ENCODE measurements at places on chromosomes 3 and 15. TPM values are rescaled to one million over a fixed set of nuclear protein-coding genes. Genes with fewer than 3 reads are reported as not detected.

The THRB gene
- total RNA-seq = 25.8 TPM

The DUOXA2 gene
- total RNA-seq = not detected

The CFAP91 gene
- 0.91 TPM for total RNA-seq

The MYLK gene
- 23.0 TPM for total RNA-seq

The ZPLD1 gene
- 1.3 TPM for total RNA-seq

The GOLGA8N gene
- total RNA-seq = 6.7 TPM

The RPUSD3 gene
- total RNA-seq = 46.0 TPM

The LYZL4 gene
- total RNA-seq = not detected

The ACOX2 gene
- total RNA-seq = 6.6 TPM

The LDHAL6B gene
- total RNA-seq = not detected

The CSTA gene
- total RNA-seq = 229 TPM

The AHSG gene
- 0.36 TPM for total RNA-seq

The MESP1 gene
- total RNA-seq = 1.2 TPM

The THSD4 gene
- total RNA-seq = 39.2 TPM

The STXBP5L gene
- total RNA-seq = not detected

The ASB14 gene
- not detected for total RNA-seq

The ACKR2 gene
- total RNA-seq = 4.2 TPM

The DBR1 gene
- 13.9 TPM for total RNA-seq

The CCDC14 gene
- 9.8 TPM for total RNA-seq

The GRAMD1C gene
- 38.2 TPM for total RNA-seq

The CFAP161 gene
- total RNA-seq = 0.49 TPM

The BCL6 gene
- 193 TPM for total RNA-seq

The C3orf18 gene
- total RNA-seq = 0.27 TPM

The PRTG gene
- 0.04 TPM for total RNA-seq

The ROPN1 gene
- total RNA-seq = 1.2 TPM

The ITIH3 gene
- total RNA-seq = 19.3 TPM

The MITF gene
- 15.3 TPM for total RNA-seq

The GRK7 gene
- total RNA-seq = 0.34 TPM

The CCR1 gene
- 1.0 TPM for total RNA-seq

The PCCB gene
- total RNA-seq = 40.1 TPM

The PCSK6 gene
- total RNA-seq = 35.0 TPM

The SCN11A gene
- total RNA-seq = 0.03 TPM

The ZIC1 gene
- 1.8 TPM for total RNA-seq

The CAPN3 gene
- total RNA-seq = 42.9 TPM

The GOLGA6L26 gene
- not detected for total RNA-seq

The ATRIP gene
- 10.6 TPM for total RNA-seq

The ZCWPW2 gene
- total RNA-seq = not detected

The CHRFAM7A gene
- total RNA-seq = 0.58 TPM

The PPM1L gene
- total RNA-seq = 34.9 TPM

The SMCO1 gene
- total RNA-seq = 0.25 TPM

The PAQR5 gene
- total RNA-seq = 4.2 TPM

The CAMP gene
- total RNA-seq = not detected

The SLC2A2 gene
- total RNA-seq = not detected

The SLITRK3 gene
- 0.08 TPM for total RNA-seq

The ARPP21 gene
- not detected for total RNA-seq

The ATP13A3 gene
- 40.6 TPM for total RNA-seq

The ABHD17C gene
- total RNA-seq = 25.6 TPM

The POMGNT2 gene
- total RNA-seq = 22.6 TPM

The U2SURP gene
- total RNA-seq = 45.8 TPM
